ENCODE measurements at places on chromosomes 5 and 9.

GRCh38 chr5:37552770-37553719 is 173.9 kb downstream of the WDR70 start:
- peak; percentile 7 for DNase-seq

GRCh38 chr9:18778846-18779245 is 254.2 kb downstream of the SAXO1 start:
- no peak for DNase-seq

DNA sequence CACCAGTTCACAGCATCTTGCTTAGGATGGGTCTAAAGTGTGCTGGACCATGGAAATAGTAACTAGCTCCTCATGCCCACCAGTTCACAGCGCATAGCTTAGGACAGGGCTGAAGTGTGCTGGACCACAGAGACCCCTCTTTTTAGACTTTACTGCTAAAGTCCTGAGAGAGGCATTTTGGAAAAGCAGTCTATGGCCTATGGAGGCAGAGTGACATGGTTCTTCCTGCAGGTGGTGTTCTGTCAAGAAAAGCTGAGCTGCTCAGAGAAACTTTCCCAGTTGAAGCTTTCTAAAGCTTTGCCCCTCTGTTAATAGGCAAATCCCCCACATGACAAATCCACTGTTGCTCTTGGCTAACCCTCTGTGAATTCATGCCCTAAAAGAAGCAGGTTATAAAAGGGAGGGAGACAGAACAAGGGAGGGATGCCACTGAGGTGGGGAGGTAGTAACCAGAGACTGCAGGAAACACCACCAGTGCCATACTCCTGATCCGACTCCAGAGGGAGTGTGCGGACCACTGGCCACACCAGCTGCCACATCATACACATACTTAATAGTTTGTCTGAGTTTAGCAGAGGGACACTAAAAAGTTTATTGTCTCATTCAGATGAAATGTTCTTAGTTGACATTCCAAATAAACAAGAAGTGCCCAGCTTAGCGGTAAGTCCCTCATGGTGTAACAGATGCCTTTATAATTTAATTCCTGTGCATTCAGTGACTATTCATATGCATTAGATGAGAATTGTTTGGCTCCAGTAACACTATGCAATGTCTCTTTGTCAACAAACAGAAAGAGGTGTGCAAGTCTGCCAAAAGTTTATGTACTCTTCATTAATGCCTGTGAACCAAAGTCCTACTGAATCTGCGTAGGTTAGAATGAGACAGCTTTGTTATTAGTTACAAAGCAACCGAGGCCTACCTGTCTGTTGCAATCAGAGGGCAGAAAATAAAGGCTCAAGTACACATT is 236.2 kb upstream of the NFIL3 start:
- DNase-seq = peak; percentile 23

GRCh38 chr5:121863753-121864285 is 12.1 kb downstream of the FTMT start:
- DNase-seq = no peak

- DNase-seq = peak; percentile 75
Observed at GRCh38 chr9:120619751-120620655, 40.0 kb upstream of the CDK5RAP2 start.

DNA sequence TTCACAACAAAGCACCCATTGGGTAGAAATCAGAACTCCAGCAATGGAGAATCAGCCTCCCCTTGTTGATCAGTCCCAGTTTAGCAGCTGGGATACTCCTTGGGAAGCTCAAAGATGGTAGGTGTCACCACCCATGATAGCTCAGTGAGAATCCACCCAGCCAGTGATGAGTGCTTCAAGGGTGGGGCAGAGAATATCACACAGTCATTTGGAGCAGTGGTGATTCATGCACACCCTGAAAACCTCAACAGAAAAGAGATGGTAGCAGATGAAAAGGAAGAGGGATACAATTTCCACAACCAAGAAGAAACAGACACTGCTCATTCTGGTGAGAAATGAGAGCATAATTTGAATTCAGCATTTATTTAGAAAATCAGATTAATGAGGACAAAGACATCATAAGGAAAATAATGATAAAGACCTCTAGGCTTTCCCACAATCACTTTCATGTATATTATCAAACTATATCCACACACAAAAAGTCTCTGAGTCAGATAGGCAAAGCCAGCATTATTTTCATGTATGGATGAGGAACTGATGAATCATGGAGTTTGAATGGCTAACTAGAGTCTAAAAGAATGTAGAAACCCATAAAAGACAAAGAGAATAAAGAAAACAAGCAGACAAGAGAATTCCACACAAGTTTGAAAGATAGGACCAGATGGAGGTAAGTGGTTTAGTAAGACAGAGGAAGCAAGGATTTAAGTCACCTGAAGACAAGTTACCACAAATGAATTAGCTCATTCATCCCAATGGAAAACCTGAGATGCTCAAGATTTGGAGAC is 82.9 kb downstream of the FEM1C start:
- peak; percentile 87 for DNase-seq

- DNase-seq = no peak
Observed at GRCh38 chr9:95366731-95367325, 49.3 kb upstream of the FANCC start.

DNA sequence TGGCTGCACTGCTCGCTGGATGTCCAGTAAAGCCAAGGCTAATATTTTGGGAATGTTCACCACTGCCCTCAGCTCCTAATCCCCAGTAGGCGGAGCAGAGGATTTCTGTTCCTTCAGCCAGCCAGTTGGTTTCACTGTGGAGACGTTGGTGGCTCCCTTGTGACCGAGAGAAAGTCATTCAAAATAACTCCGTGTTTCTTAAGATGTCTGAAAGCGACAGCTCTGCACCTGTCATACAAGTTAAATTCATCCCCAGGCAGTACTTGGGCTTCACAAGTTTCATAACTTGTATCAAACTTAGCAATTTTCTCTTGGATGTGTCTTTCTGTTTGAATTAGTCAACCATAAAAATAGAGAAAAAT is 382 bp upstream of the CDKN2B start:
- DNase-seq = no peak

- peak; percentile 33 for DNase-seq
Observed at GRCh38 chr5:72063219-72063819, 44.0 kb upstream of the MAP1B start.

All from PC-3 (cell line).